NCI-H524 (cell line): ENCODE measurements at places on chromosomes 1 and 21.

GRCh38 chr1:190172651-190173430 lies 304.8 kb downstream of the BRINP3 start:
- peak; percentile 54 for DNase-seq

DNA sequence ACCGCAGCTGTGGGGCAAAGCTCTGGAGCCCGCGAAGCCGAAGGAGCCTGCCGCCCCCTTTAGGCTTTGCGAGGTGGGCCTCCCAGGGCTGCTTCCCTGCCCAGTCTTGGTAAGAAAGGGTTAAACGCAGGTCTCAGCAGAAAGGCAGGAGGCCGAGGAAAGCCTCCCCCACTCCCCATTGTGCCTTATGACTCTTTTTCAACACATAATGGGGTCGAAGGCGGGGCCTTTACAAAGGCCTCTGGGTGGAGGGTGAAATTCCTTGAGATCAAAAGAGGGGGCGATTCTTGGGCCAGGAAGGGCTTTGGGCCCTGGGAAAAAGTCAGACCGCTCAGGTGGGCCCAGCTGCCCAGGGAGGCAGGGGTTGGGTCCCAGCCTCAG lies 880 bp downstream of the ALPL start:
- DNase-seq: no peak

DNA sequence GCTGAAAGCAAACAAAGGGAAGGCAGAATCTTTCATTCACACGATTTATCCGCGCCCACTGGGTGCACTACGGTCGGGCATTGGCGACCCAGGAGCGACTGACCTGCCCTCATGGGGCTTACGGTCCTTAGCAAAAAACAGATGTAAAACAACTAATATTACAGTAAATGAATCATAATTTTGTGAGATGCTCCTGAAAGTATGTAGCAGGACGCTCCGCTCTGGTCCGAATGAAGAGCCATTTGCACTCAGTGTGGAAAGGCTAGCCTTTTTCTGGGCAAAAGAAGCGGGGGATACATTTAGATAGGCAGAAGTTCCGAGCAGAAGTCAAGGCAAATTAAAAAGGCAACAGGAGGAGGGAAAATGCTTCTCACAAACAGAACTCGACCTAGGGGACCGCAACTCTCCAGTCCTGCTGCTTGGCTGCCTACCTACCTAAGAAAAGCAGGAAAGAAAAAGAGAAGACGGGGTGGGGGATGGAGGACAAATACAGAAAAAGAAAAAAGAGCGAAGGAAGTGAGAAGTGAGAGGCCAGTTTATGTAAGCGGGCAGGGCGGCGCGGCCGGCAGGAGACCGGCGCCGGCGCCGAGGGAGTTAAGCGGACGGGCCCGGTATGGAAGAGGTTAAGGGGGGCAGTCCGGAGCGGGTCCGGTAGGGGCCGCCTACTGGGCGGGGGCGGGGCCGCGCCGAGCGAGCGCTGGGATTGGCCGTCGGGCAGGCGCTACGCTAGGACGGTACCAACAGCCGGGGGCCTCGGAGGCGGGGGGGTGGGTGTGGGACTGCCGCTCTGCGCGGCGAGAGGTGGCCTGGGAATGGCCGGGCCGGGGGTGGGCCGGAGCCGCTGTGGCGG lies at the start of gene FAM20B:
Gene FAM20B (plus strand): TSS at position 770 of the 850 bp plus-strand sequence. CDS start 17,954 bp downstream, outside the sequence.
- DNase-seq: peak; percentile 70

- DNase-seq: no peak
Measured at GRCh38 chr1:100862591-100862990, 32.1 kb downstream of the EXTL2 start.
